ENCODE measurements at places on chromosomes 5 and 9. TPM values are rescaled to one million over a fixed set of nuclear protein-coding genes. Genes with fewer than 3 reads are reported as not detected.

The IARS1 gene
- total RNA-seq = 97.1 TPM

The UBE2QL1 gene
- 0.20 TPM for total RNA-seq

The TYRP1 gene
- not detected for total RNA-seq

The SREK1IP1 gene
- total RNA-seq = 10.2 TPM

The ZBTB34 gene
- total RNA-seq = 3.0 TPM

The ELP1 gene
- 20.4 TPM for total RNA-seq

The FOXD4L4 gene
- total RNA-seq = 0.07 TPM

The ITGA2 gene
- 17.6 TPM for total RNA-seq

The LRRC70 gene
- 0.32 TPM for total RNA-seq

The CD274 gene
- 0.97 TPM for total RNA-seq

The CCDC112 gene
- 8.1 TPM for total RNA-seq

The FOXD4L3 gene
- not detected for total RNA-seq

The KIAA1191 gene
- 83.7 TPM for total RNA-seq

The CSF1R gene
- 0.28 TPM for total RNA-seq

The SLC45A2 gene
- total RNA-seq = not detected

The ARHGEF39 gene
- total RNA-seq = 16.6 TPM

The FBN2 gene
- total RNA-seq = 12.1 TPM

The SLIT3 gene
- 18.1 TPM for total RNA-seq
